ENCODE measurements at places on chromosomes 5 and 9.
A peak's percentile ranks its signal among the peaks of the same experiment; 100 is the strongest.

DNA sequence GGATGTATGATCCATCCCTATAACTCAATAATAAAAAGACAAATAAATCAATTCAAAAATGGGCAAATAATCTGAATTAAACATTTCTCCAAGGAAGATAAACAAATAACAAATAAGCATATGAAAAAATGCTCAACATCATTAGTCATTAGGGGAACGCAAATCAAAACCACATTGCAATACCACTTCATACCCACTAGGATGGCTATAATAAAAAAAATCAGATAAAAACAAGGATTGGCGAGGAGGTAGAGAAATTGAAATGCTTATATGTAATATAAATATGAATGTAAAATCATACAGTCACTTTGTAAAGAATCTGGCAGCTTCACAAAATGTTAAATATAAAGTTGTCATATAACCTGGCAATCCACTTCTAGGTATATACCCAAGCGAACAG, 52.3 kb upstream of the TBCA start:
- no peak for DNase-seq

DNA sequence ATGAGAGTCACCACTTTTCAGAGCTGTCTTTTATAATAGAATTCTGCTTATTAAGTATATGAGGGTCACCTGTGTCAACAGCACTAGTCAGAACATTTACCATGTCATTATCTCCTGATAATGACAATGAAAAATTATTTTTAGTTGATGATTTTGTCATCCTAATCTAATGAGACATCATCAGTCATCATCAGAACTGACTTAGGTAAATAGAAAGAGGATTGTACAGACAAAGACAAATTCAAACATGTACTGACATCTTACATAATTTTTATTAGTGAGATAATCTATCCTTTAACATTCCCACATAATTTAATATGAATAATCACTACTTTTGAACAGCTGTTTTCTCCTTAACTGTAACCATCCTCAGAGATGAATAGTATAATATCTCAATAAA, 22.6 kb downstream of the CDH9 start:
- DNase-seq: peak; percentile 6

GRCh38 chr9:95434116-95435073, 82.4 kb downstream of the PTCH1 start:
- DNase-seq: peak; percentile 19

GRCh38 chr9:7045361-7045760, 287.6 kb downstream of the KDM4C start:
- DNase-seq: peak; percentile 61

DNA sequence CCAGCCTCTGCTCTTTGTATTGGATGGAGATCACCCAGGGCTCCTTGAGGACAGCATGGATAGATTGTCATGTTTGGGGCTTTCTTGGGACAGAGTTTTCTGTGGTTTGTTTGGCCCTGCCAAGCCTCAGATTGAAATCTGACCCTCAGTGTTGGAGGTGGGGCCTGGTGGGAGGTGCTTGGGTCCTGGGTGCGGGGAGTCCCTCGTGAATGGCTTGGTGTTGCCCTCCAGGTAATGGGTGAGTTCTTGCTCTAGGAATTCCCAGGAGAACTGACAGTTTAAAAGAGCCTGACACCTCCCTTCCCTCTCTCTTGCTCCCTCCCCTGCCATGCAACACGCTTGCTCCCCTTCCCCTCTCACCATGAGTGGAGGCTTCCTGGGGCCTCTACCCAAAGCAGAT, 48.6 kb upstream of the OLFM1 start:
- DNase-seq: no peak

DNA sequence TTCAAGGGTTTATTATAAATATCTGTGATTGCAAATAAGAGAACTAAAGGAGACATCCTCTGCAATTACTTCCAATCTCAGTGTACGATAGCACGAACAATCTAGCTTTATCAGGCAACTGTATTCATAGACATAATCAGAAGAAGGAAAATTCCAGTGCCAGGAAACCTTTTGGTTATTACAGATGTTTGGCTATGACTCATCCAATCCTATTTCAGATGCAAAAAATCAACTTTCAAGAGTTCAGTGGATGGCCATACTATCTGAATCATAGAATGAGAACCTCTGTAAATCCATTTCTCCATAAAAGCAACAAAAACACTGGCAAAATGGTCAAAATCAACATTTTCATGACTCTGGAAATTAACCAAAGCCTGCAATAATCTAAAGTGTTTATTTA, 37.9 kb downstream of the GAS1 start:
- peak; percentile 44 for DNase-seq

- peak; percentile 32 for DNase-seq
Observed at GRCh38 chr5:119166026-119166425, 95.1 kb downstream of the DMXL1 start.

GRCh38 chr9:89811356-89811755, 206.5 kb downstream of the GADD45G start:
- DNase-seq: no peak

- DNase-seq: no peak
Observed at GRCh38 chr5:2877522-2877921, 126.0 kb upstream of the IRX2 start.

DNA sequence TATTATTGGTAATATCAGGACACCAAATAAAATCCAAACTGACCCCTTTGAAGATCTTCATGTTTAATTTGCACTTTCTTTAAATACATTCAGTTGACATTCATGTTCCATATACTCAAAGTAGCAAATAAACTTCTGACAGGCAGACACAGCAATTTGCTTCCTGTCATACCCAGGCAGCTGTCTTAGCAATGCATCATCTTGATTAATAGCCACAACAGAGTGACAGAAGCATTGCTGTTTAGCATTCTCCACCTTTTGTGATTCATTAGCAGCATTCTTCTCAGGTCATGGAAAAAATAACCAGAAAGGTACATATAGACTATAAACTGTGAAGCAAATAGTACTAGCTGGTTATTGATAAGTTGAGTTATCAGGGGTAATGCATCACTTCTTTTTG, 366.8 kb downstream of the CYLC2 start:
- no peak for DNase-seq

DNA sequence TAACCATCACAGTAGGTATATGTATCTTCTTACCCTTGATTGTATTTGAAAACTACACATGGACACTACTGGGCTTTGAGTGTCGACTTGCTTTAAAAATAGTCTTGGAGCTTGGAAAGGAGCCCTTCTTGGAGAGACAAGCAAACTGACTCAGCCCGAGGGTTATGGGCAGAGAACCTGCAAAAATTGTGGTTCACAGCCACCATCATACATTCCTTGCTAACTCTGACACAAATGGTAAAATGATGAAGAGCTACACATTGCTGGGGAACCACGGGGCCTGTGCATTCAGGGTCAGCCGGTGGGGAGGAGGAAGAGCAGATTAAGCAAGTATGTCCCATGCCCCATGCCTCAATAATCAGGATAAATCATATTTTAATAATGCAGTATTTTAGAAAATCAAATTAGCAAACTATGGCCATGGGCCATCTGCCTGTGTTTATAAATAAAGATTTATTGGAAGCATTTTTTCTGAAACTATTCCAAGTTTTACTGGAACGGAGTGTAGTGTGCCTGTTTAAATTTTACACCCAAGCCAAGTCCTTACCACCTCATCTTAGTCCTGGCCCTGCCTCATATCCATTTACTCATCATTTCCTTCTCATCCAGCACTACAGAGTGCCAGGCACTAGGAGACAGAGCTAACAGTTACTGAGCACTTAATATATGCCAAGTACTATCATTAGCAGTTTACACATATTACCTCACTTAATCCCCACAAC, 195.7 kb downstream of the PALM2AKAP2 start:
- peak; percentile 57 for DNase-seq

DNA sequence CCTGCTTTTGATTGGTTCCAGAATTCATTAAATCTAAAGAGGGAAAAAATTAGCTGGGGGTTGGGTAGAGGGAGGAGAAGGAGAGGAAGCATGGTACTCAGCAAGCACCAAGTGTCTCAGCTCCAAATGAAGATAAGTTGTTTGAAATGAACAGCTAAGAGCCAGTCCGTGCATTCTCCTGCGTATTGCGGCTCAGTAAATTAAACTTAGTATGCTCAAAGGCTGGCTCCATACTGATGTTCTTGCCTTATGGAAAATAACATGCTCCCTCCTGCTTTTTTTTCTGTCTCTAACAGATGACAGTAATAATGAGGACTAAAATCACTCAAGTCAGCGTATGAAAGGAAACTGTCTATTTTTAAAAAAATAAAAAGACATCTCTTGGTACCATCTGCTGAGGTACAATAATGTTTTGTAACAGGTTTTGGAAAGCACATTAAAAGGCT, 161.0 kb downstream of the SPATA31D1 start:
- DNase-seq: no peak

- peak; percentile 93 for DNase-seq
Observed at GRCh38 chr9:7216004-7216841, 458.4 kb downstream of the KDM4C start.

Measured in amniotic epithelial cell (primary cell).